Left renal pelvis (tissue), 4 donors: ENCODE measurements at places on chromosomes 1 and 21. TPM values are rescaled to one million over a fixed set of nuclear protein-coding genes. Genes with fewer than 3 reads are reported as not detected.

- no peak for DNase-seq
Observed at GRCh38 chr21:43866659-43867331, 1.8 kb downstream of the AGPAT3 start.

GRCh38 chr1:5562769-5563168 is 429.5 kb downstream of the NPHP4 start:
- DNase-seq: no peak

DNA sequence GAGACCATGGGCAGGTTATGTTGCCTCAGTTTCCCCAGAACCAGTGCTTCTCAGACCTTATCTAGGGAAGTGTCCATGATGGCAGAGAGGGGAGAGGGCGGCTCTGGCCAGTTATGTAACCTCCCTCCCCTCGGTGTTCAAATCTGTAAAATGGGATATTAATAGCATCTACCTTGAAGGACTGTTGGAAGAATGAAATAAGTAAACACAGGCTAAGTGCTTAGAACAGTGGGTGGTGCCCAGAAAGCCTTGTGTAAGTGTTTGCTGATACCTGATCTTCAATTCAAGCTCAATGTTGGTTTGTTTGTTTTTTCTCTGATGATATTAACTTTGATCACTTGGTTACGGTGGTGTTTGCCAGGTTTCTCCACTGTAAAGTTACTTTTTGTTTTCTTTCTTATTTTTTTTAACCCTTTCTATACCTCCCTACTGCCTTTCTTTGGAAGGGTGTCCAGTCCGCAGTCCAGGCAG is 34.9 kb downstream of the EPHA2 start:
- no peak for DNase-seq

Gene RIIAD1
- polyA plus RNA-seq: 0.76 TPM
